T follicular helper cell (primary cell): ENCODE measurements at places on chromosomes 6 and 20.

- DNase-seq: no peak
Observed at GRCh38 chr6:14401246-14401645, 283.7 kb downstream of the CD83 start.

GRCh38 chr20:24690408-24690807 is 221.0 kb downstream of the SYNDIG1 start:
- no peak for DNase-seq

GRCh38 chr6:53107091-53107490 is 41.5 kb downstream of the GCM1 start:
- no peak for DNase-seq

- DNase-seq: no peak
Observed at GRCh38 chr6:83092756-83093399, 25.4 kb downstream of the DOP1A start.

DNA sequence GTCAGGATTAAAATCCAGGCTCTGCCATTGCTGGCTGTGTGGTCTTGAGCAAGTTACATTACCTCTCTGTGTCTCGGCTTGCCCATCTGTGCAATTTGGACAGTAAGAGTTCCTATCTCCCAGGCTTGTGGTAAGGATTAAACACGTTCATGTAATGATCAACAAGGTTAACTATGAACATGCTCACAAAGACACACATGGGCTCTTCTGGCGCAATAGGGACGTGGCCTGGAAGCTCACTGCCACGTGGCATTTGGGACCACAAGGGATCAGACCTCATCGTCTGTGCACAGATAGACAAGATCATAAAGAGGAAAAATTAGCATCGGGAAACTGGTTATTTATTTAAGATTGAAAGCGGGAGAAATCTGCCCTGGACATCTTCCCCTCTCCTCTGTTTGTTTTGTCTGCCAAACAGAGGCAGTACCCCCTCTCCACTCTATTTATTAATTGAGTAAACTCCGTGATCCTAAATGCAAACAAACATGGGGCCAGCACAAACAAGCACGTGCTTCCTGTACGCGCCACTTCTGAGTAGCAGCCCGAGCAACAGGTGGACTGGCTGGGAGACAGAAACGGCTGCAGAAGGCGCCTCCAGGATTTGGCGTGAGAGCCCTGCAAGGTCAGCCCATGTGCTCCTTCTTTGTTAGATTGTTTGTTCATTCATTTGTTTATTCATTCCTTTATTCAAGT is 95.0 kb downstream of the CDH26 start:
- no peak for DNase-seq

GRCh38 chr20:2164966-2165365 is 63.3 kb downstream of the STK35 start:
- DNase-seq: no peak

- no peak for DNase-seq
Observed at GRCh38 chr6:118281291-118281690, 266.8 kb upstream of the PLN start.

- DNase-seq: no peak
Observed at GRCh38 chr20:14986026-14986655, 648.7 kb upstream of the FLRT3 start.

DNA sequence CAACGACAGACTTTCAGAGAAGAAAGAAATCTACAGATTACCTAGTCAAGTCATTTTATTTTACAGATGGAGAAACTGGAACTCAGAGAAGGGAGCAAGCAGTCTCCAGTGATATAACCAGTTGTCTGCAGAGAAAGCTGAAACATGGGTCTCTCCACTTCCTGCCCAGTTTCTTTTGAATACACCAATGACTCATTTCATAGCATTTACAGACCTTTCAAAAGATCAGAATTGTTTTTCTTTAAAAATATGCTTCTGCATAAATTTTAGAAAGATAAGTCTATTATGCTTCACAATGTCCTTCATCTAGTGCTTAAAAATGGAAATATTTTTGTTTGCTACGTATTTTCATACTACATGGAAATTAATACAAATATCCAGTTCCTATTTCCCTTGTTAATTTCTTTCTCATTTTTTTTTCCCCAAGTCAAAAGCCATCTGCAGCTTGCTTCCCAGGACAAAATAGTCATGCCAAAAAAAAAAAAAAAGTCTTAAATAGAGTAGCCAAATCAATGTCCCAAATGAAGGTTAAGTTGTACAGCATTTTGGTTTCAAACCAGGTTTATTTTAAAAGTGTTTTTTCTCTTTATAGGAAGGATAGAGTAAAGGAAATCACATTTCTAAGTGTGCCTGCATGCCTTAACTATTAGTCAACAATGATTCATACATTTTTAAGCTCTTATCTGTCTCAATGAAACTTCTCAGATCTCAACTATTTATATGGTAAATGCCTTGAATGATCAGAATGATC is 36.9 kb downstream of the ARHGAP18 start:
- DNase-seq: no peak

- DNase-seq: no peak
Observed at GRCh38 chr6:134555672-134556071, 237.8 kb upstream of the SGK1 start.

DNA sequence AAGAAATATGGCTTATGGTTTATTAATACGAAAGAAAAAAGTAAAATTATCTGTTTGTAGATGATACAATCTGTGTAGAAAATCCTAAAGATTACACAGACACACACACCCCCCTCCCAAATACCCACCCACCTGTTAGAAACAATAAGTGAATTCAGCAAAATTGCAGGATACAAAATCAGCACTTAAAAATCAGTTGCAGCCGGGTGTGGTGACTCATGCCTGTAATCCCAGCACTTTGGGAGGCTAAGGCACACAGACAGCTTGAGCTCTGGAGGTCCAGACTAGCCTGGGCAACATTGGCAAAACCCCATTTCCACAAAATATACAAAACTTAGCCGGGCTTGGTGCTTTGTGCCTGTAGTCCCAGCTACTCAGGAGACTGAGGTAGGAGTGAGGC is 42.3 kb downstream of the NINL start:
- no peak for DNase-seq

GRCh38 chr6:111411046-111411445 is 72.0 kb downstream of the REV3L start:
- DNase-seq: no peak

DNA sequence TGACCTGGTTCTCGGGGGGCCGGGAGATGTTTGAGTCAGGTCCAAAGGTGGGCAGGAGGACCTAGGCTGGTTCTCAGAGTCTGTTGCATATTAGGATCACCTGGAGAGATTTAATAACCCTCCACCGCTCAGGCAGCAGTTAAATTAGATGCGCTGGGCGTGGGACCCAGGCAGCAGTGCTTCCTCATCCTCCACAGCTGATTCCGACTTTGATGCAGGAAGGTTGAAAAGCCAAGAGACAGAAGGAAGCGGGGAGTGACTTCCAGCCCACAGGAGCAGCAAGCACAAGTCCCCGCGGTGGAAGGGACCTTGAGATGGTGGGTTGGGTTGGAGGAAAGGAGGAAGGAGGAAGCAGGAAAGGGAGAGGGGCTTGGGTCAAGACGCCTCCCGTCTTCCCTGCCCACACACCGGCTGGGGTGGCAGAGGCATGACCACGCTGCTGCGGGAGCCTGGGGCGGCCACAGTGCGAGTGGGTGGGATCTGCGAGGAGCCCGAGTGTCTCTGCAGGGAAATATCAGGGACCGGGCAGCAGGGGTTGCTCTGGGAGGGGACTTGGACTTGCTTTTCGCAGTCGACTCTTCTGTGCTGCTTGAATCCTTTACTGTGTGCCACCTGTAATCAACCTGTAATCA is 146.0 kb downstream of the PHACTR3 start:
- DNase-seq: no peak

DNA sequence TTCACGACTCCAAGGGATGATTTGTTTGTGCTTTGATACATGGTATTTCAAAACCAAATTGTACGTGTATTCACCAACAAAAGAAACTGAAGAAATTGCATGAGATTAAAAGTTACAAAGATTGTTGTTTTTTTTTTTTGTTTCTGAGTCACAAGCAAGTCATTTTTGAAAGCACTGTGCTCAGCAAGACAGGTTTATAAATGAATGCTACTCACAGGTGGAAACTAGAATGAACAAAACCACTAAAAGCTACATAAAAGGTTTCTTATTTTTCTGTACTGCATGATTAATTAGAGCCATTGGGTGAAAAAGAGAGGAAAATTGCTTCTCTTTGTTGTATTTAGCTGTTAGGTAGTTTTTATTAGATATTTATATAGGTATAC is 90.2 kb upstream of the RIPOR2 start:
- no peak for DNase-seq

GRCh38 chr6:36836111-36837021 is 2.9 kb downstream of the CPNE5 start:
- no peak for DNase-seq

DNA sequence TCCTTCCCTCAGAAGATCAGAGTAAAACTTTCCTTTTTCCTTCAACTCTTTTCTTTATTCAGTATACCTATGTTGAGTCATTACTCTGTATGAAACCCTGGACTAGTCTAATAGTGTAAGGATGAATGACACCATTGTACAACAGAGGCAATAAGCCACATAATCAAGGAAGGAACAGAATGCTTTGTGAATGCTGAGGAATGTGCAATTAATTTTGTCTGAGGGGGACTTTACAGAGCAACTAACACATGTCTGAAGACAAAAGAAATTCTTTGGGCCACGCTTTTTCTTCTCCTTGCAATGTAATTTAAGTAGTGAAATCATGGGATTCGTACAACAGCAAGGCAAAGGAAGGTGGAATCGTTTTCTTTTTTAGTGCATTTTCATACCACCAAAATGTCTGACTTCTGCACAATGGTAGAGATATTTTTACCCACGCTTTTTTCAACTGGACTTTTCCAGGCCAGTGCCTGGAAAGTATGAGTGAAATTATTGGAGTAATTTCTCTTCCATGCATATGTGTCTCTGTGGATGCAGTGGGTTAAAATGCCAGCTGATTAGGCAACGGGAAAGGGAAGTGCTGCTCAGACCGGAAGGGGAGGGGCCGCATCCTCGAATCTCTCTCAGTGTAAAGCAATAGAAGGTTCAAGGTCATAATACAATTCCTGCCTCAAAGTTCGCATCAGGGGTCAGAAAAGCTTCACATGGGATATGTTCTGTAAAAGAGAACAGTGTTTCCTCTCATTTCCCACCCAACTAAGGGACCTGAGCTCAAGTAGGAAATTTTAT is 89.9 kb upstream of the MTHFD1L start:
- no peak for DNase-seq
